ENCODE measurements at places on chromosomes 3 and 15. TPM values are rescaled to one million over a fixed set of nuclear protein-coding genes. Genes with fewer than 3 reads are reported as not detected.

- no peak for DNase-seq
Measured at GRCh38 chr15:73568564-73569280, 64.5 kb downstream of the NPTN start.

- DNase-seq: peak; percentile 42
Measured at GRCh38 chr3:184133840-184134745, 1.1 kb upstream of the EIF2B5 start.

GRCh38 chr3:187022403-187023029 is 92.2 kb downstream of the ST6GAL1 start:
- DNase-seq: no peak

GRCh38 chr3:124217542-124217941 is 225.6 kb upstream of the ROPN1 start:
- no peak for DNase-seq

- no peak for DNase-seq
Measured at GRCh38 chr3:110126065-110126464, 788.7 kb upstream of the DPPA4 start.

CCDC71 gene
- total RNA-seq: 20.3 TPM

DNA sequence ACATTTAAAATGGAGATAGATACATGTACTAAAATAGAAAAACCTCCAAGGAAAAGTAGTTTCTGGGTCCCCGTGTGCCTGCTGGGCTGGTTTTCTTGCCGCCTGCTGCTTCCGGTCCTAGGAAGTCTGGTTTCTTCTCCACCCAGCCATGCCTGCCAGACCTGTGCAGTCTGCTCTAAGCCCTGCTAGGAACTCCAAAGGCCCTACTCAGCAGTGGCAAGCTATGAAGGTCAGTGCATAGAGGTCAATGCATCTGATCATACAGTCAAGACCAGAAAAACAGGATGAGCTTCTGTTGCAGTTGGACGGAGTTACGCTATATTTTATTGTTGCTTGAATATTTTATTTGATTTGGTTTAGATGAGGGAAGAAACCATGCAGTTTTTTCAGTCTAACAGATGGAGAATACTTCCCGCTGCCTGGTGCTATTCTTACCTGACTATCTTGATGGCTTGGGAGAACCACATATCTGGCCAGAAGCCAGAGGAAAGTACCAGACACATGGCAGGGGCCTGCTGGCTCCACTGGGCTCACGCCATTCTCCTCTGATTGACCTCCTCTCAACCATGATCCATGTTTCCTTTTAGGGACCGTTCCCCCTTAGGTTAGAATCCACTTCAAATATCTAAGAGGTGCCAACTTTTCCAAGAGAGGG is 226.8 kb upstream of the ST8SIA2 start:
- no peak for DNase-seq

DNA sequence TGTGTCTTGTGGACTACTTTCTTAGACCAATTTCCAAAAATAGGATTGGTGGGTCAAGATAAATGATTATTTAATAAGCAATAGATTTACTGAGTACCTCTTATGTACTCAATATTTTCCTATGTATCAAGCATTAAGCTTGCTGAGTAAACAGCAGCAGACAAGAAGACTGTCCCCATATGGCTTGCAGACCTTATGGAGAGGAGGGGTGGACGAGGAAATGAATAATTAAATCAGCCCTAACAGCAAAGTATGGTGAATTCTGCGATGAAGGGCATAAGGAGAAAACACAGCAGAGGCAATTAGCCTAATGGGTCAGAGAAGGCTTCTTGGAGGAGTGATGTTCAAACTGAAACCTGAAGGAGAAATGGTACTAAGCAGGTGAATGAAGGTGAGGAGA is 45.1 kb downstream of the ACP3 start:
- no peak for DNase-seq

ALPK3 gene
- total RNA-seq: 0.07 TPM

SEMA3G gene
- total RNA-seq: 0.33 TPM

ADAM10 gene
- 92.8 TPM for total RNA-seq

SOX2 gene
- total RNA-seq: 0.19 TPM

FILIP1L gene
- 0.08 TPM for total RNA-seq

- no peak for DNase-seq
Measured at GRCh38 chr3:66442254-66443117, 58.3 kb downstream of the LRIG1 start.

- no peak for DNase-seq
Measured at GRCh38 chr15:80800067-80800466, 20.9 kb downstream of the CEMIP start.

SPESP1 gene
- 1.6 TPM for total RNA-seq

- no peak for DNase-seq
Measured at GRCh38 chr3:134965865-134966481, 170.9 kb downstream of the EPHB1 start.

SAXO2 gene
- total RNA-seq: not detected

- no peak for DNase-seq
Measured at GRCh38 chr3:64460877-64461276, 226.9 kb downstream of the ADAMTS9 start.

TUBGCP5 gene
- 12.3 TPM for total RNA-seq

GOLGA6A gene
- 1.1 TPM for total RNA-seq

GUCA1C gene
- total RNA-seq: not detected

DNA sequence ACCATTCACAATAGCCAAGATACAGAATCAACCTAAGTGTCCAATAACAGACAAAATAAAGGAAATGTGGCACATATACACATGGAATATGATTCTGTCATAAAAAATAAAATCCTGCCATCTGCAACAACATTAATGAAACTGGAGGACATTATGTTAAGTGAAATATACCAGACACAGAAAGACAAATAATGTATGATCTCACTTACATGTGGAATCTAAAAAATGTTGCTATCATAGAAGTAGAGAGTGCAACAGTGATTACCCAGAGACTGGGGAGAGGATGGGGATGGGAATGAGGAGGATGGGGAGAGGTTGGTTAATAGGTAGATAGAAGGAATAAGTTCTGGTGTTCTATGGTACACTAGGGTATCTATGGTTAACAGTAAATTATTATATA is 28.7 kb downstream of the MRPL3 start:
- no peak for DNase-seq

DNA sequence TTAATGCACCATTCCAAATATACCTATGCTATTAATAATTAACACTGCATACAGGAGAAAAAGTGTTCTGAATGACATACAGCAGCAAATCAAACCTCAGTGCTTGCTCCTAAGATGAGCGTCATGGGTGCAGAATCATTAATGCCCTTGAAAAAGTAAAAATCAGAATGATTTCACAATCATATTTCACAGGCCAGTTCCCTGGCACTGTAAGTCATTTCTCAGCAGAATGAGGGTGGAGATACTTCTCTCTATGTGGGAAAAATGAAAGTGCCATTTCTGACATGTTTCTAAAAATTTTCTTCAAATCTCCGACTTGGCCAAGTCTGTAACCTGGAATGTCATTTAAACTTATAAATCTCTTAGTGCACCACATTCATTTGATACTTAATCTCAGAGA is 549.8 kb upstream of the AGTR1 start:
- no peak for DNase-seq

SH2D7 gene
- total RNA-seq: not detected

- DNase-seq: no peak
Measured at GRCh38 chr3:35971686-35972085, 332.4 kb downstream of the ARPP21 start.

DNA sequence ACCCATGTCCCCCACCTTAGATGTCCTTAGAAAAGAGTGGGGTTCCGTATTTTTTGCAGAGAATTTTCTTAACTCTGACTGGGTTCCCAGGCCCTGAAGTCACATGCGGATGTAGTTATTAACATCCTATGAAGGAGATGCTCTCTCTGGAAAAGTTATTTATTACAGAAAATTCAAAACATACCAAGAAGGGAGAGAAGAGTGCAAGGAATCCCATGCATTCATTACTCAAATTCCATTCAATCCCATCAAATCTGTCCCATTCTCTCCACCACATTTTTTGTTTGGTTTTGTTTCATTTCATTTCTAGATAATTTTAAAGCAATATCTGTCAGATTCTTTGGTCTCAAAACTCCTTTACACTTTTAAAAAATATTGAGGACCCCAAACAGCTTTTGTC is 34.3 kb upstream of the ANKRD34C start:
- no peak for DNase-seq

GRCh38 chr3:51720292-51721061 is 13.6 kb downstream of the GRM2 start:
- peak; percentile 45 for DNase-seq

- DNase-seq: no peak
Measured at GRCh38 chr3:112379020-112379690, 46.2 kb downstream of the CD200 start.

KIF9 gene
- total RNA-seq: 4.0 TPM

- DNase-seq: no peak
Measured at GRCh38 chr3:158430968-158431367, 140.0 kb upstream of the MLF1 start.

- DNase-seq: no peak
Measured at GRCh38 chr3:25294169-25294805, 133.8 kb upstream of the RARB start.

- DNase-seq: no peak
Measured at GRCh38 chr3:135513106-135514059, 452.1 kb upstream of the PPP2R3A start.
